ENCODE measurements at places on chromosomes 11 and 22.

DNA sequence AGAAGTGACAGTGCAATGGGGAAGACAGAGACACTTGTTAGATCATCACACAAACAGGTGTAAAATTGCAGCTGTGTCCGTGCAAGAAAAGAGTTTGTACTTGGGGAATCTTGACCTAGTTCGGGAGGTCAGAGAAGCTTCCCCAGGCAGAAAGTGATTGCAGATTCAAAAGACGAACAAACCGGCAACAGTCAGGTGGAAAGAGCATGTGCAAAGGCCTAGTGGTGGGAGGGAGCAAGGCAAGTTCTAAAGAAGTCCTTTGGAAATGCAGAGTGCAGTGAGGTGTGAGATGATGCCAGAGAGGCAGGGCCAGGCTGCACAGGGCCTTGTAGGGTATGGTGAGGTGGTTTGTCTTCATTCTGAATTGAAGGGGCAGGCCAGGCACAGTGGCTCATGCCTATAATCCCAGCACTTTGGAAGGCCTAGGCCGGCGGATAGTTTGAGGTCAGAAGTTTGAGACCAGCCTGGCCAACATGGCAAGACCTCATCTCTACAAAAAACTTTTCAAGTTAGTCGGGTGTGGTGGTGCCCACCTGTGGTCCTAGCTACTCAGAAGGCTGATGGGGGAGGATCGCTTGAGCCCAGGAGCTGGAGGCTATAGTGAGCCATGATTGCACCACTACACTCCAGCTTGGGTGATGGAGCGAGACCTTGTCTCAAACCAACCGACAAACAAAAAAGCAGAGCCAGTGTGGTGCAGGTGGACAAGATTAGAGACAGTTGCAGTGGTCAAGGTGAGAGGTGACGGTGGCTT is 1.9 kb upstream of the ESS2 start:
- no peak for DNase-seq

DNA sequence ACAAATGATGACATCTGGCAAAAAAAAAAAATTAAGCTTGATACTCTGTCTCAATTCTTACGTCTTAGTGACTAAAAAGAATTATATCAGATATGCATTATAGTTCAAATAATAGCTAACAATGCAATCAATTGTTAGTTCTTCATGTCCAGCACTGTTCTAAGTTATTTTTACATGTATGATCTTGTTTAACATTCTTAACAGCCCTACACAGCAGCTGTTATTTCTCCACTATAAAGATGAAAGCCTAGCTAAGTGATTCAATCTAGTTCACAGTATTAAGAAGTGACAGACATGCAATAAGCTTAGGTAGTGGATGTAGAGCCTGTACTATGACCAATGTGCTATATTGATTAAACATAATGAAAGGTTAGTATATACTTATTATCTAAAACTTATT is 4.1 kb downstream of the ZNF214 start:
- no peak for DNase-seq

DNA sequence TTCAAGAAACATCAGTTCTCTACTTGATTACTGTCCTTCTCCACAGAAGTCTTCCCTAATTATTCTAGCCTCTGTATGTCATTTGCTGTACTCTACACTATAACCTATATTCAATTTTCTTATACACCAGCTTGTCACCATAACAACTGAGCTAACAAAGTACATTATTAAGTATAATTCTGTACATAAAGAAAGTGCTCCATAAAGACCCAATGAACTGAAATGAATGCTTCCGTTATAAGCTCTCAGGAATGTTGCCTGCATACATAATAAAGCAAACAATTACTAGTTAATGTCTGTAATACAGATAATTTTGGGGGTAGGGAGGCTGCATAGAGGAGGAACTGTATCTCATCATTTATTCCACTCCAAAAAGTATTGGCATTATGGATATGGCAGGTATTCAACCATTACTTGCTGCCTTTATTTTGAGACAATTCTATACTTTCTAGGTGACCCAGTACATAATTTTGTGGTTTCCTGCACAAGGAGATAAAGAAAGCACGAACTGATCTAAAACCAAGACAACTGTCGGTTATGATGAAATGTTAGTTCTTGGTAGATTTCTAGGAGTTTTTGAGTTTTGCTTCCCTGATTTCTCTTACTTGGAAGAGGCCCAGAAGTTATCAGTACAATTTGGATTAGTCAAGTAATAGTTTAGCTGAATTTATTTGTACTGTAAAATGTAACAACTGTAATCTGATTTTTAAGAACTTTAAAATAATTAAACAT is 202.5 kb downstream of the SBF2 start:
- no peak for DNase-seq

- DNase-seq, result peak; percentile 59
Measured at GRCh38 chr11:765025-765801, 12.1 kb downstream of the GATD1 start.

DNA sequence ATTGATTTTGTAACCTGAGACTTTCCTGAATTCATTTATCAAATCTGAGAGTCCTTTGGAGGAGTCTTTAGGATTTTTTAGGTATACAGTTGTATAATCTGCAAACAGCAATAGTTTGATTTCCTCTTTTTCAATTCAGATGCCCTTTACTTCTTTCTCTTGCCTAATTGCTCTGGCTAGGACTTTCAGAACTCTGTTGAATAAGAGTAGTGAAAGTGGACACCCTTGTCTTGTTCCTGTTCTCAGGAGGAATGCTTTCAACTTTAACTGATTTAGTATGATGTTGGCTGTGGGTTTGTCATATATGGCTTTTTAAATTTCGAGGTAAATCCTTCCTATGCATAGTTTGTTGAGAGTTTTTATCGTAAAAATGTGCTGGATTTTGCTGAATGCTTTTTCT is 227.4 kb downstream of the CSNK2A3 start:
- no peak for DNase-seq

Data from stimulated activated CD4-positive, alpha-beta T cell treated with anti-CD3 and anti-CD28 coated beads, Interleukin-1b, Interleukin-23, amount 100 ng/mL, for 48 hours (primary cell).